ENCODE measurements at places on chromosomes 7 and 10.

DNA sequence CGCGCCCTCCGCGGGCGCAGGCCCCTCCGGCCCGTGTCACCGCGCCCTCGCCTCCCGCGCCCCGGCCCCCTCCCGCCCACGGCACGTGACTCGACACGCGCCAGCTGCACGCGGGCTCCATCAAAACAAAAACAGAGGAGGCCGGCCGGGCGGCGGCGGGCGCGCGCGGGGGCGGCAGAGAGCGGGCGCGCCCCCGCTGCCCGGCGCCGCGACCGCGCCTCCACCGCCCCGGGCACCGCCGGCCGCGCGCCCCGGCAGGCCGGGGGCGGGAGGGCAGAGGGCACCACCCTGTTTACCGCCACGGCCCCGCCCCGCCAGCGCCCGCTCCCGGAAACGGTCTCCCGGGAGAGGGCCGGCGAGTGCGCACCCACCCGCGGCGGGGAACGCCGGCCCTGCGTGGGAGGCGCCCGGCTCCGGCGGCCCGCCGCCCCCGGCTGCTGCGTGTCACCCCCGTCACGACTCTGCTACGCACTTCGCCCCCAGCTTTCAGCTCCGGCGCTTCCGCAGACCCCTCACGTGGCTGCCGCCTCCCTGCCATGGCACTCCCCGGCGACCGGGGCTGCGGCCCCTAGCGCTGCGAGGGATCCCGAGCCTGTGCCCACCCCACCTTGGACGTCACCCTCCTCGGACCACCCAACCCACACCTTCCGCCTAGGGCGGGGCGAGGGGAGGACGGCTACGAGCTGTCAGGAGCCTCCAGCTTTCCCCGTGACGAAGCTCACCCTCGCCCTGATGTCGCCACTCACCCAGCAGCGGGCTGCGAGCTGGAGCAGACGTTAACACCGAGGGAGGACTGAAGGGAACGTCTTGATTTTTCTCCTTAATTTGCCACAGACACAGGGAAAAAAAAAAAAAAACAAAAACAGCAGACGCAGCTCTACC is 221.6 kb upstream of the MKLN1 start:
- peak; percentile 85 for DNase-seq

DNA sequence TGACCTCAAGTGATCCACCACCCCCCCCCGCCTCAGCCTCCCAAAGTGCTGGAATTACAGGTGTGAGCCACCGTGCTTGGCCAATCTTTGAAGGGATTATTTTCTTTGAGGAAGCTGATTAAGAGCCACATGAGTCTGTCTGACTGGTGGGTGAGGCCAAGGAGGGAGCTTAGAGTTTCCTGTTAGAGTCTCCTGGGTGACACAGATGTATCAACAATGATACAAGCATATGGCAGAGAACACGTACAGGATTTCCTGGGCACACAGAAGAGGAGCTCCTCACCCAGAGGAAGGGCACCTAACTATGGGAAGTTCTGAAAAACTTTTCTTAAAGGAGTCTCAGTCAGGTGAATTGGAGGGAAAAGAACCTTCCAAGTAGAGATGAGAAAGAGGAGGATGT is 69.4 kb downstream of the GOLGA7B start:
- DNase-seq = peak; percentile 11

DNA sequence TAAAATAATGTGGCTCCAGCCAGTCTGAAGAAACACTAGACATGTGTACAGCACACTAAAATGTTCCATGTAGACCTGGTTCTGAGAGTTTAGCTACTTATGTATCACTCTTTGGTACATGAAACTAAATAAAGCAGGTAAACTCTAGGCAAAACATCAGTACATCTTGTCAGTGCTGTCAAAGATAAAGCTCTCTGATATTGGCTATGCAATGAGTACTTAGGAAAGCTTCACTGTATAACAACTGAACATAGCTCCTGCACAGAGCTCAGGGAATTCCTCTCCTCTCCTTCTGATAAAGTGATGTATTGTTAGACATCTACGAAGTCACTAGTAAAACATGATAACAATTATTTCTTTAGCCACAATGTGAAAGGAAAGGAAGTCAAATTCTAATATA is 3.5 kb downstream of the LRRN3 start:
- DNase-seq = no peak

DNA sequence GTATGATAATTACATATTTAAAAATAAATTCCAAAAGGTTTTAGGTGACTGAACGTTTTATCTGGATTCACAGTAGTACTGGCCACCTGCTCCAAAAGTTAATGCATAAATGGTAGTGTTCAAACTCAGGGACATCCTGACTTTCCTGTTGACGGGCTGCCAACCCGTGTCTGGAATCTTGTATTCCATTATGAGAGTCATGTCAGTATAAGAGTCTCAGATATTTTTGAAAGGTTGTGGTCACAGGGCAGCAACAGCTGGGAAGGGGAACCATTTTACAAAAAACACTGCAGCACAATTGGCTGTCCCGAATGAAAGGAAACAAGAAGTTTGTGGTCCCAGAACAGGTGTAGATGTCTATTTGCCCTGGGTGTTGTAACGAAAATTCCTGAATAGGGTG is 2.8 kb downstream of the TDRD1 start:
- DNase-seq = no peak

DNA sequence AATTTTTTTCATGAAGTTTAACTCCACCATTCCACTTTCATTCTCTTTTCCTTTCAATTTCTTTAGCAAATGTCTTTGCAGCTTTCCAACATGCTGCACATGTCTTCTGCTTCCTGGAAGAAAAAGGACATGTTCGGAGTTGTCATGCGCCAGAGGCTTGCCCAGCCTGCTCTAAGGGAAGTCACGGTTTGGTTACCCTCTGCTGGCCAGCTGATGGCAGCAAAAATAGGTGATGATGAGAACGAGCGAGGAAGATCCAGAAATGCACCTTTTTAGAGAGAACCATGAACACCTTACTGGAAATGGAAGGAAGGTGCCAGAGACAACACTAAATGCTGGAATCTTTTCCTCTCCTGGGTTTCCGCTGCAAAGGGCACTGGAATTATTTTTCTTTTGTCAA is 4.9 kb upstream of the ZSCAN21 start:
- peak; percentile 23 for DNase-seq

GRCh38 chr10:86413046-86413728 is 46.6 kb upstream of the GRID1 start:
- peak; percentile 31 for DNase-seq

DNA sequence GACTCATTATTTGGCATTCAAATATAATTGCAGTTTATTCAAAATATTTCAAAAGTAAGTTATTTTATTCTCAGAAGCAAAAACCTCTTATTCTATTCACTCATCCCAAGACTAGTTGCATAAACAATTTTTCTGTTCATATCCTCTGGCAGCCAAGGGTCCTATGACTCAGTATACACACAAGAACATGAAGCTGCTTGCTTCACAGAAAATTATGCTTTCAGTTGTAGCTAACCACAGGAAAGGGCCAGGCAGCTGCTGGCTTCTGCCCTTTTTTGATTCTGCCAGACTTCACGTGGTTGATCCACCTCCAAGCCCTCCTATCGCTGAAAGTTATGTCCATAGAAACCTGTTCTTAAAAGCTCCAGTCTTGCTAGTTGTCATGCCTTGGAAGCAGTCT is 108.8 kb downstream of the ABCA13 start:
- DNase-seq = no peak

DNA sequence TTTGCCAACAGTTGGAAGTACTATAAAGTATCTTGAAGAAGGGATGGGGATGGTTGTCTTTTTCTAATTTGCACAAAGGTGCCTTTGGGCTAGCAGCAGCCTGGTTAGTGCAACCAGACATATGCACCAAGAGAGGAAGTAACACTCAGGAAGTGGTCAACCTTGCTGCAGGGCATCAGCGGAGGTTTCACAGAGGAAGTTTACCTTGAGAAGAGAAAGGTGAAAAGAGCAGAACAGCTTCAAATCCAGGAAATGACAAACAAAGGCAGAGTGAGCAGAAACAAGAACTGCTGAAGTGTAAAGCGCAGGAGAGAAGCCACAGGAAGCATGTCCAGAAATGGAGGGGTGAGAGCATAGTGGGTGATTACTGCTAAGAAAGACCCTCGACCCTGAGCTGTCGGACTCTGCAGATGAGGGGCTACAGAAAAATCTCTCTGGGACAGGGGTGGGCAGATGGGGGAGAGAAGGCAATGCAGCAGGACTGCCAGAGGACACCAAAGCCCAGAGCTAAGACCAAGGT is 66.9 kb downstream of the STK17A start:
- DNase-seq = peak; percentile 81

- DNase-seq = peak; percentile 76
Measured at GRCh38 chr7:43735802-43736603, 6.7 kb upstream of the COA1 start.

DNA sequence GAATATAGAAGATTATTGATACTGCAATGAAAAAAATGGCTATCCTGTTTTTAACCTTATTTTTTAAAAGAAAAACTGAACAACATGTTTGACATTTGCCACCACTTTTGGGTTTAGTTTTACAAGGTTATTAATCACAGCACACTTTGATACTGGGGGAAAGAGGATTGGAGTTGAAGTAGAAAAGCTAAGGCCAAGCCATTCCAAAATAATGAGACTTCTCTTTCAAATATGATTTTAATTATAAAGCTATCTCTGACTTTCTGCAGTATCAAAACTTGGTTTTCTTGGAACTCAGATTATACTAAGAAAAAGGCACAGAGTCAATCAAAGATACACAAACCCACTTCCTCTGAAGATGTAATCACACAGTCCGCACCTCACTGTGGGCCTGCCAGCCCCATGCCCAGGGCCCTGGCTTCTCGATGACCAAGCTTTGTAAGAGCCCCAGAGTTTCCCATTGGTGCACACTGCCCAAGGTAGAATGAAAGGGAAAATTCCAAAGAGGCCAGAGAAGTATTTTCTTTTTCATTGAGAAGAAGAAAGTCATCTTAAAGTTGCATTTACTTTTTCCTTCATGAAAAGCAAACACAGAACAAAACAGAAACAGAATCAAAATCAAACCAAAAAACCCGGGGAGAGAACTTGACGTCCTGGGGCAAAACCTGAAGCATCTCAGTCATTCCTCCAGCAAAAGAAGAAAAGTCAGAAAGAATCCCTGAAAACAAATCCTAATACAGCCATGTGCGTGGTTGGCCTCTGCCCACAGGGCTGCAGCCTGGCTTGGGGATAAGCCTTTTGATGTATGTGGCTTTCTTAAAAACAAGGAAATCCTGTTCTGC is 187.7 kb upstream of the KLF6 start:
- peak; percentile 68 for DNase-seq

DNA sequence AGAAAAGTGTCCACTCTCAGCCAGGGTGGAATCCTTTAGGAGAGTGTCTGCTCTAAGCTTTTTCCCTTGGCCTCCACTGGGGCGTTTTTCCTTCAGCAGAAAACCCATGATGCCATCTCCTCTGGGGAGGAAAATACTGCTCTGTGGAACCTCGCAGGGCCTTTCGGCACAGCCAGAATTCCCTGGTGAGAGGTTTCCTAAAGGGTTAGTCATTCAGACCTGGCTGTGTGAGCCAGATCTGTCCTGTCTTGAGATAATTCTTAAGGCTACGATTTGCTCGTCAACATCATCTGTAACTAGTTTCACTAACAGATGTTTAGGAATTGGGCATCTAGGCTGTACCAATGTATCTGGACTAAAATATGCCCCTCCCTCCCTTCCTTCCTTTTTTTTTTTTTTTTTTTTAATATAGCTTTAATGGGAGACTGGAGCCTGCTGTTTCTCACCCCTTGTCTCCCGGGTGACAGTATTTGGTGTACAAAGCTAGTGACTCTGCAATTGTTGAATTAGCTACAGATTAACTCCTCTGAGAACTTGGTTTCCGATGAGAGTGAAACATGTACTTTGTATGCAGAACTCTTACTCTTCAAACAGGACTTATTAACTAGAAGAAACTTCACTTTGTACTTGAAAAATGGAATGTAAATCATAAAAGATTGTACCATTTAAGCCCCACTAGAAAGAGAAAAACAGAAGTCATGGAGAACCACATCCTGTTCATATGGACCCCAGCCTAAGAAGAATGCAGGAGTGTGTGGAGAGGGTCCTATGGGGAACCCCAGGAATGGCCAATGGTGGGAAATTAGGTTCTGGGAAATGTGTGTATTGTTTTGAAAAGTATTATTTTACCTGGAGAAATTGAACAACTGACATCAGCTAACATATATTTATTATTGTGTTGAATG is 230.9 kb downstream of the CAMK1D start:
- DNase-seq = no peak

- DNase-seq = no peak
Measured at GRCh38 chr7:47580811-47581331, 1.0 kb downstream of the TNS3 start.

DNA sequence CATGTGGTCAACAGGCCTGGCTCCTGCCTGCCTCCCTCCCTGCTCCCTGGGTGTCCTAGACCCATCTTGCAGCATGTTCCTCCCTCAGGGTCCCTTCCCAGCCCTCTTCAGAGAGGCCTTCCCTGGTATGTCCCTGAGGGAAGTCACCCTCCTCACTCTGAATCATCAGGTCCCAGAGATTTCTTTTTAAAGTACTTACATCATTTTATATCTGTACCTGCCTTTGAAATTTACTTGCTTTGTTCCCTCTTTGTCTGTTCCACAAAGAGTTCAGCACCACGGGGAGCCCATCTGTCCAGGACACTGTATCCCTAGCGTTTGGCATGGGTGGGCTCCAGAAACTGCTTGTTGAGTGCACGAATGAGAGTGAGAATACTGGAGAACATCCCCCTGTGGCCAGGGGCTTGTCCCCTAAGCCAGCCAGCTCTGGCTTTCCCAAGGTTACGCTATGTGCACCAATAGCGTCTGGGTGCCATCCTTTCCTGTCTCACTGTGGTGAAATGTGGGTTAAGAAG is 50.6 kb upstream of the IGFBP3 start:
- no peak for DNase-seq

DNA sequence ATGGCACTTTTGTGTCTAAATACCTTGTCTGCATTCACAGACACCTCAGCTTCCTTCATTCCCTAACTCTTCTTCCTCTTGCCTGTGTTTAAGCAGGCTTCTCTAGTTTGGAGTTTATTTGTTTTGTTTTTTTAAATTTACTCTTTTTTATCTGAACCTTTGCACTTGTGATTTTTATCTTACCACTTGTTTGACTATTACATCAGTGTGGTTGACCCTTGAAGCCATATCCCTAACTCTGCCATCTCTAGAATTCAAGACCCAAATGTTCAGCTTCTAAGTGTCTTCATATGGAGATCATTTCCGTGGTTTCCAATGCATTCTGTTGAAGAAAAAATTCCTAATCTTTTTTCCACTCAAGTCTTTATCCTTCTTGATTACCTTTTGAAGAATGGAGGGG is 233.3 kb downstream of the KIAA1217 start:
- no peak for DNase-seq

DNA sequence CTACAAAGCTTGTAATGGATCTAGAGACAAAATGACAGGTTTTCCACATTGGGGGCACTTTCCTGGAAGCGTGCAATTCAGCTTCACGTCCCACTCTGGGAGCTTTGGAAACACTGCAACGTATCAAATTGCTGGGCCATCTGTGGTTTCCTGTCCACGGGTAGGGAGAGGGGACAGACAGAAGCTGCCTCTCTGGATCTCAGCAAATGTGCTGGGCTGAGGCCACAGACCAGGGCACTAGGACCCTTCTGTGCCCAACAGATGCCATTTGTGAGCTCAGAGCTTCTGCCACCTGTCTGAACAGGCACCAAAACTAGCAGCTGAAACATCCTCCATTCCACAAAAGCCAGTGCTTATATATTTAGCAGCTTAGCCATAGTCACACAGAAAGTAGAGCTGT is 40.9 kb upstream of the FRMD4A start:
- DNase-seq = no peak

All from activated CD4-positive, alpha-beta memory T cell treated with anti-CD3 and anti-CD28 coated beads for 36 hours (primary cell).